HepG2 (cell line): ENCODE measurements at places on chromosomes 1 and 21. TPM values are rescaled to one million over a fixed set of nuclear protein-coding genes. Genes with fewer than 3 reads are reported as not detected.

Gene S100PBP
- 26.1 and 28.4 TPM in 2 replicates for total RNA-seq

Gene GCSAML
- not detected in 2 replicates for total RNA-seq

Gene GUCA2A
- not detected in 2 replicates for total RNA-seq

Gene OR2T2
- total RNA-seq: not detected in 2 replicates

Gene ZDHHC18
- total RNA-seq: 9.0 and 13.2 TPM in 2 replicates
